ENCODE measurements at places on chromosomes 6 and 20.

DNA sequence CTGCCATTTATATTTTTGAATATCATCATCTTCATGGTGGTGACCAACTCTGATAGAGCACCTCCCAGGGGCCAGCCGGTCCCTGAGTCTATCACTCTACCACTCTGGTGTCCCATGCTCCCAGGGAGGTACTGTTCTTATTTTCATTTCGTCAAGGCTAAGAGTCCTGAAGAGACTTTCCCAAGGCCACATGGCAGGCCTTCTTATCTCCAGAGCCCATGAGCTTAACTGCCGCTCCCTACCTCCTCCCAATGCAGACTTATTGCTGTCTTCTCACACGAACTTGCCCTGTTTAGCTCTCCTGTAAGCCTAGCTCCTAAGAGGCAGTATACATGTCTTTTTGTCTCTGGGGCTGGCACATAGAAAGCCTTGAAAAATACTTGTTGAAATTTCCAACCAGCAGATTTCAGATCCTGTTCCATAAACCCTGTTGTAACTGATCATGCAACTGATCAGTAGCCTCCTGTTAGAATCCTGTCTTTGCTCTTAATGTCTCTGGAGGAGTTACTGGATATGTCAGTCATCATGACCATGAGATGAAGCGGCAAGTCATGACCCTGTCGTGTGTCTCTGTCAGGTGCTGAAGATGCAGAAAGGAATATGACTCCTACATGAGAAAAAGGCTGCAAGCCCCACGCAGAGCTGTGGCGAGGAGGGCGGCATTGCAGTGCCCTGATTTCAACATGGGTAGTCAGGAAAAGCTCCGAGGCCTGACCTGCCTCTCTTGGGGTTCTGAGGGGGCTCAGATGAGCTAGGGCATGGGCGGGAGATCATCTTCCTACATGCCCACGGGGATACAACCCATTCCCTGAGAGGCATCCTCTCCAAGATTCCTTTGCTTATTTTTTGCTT, 60.0 kb downstream of the TTI1 start:
- DNase-seq = no peak

DNA sequence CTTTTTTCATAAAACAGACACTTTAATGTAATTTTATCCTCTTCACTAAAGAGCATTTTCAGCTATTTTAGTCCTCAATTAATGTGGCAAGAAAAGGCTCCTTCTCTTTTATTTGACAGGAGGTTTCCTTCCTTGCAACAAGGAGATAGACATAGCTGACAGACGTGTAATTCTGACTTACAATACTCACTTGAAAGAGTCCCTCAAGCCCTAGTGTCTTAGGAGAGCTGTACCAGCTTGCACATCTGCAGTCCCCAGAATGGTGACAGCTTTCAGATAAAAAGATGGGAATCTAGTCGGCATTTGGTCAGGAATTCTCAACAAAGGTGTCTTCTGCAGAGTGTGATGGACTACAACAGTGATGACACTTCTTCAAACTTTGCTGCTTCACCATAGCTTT, 603.7 kb upstream of the PTCHD4 start:
- DNase-seq = no peak

DNA sequence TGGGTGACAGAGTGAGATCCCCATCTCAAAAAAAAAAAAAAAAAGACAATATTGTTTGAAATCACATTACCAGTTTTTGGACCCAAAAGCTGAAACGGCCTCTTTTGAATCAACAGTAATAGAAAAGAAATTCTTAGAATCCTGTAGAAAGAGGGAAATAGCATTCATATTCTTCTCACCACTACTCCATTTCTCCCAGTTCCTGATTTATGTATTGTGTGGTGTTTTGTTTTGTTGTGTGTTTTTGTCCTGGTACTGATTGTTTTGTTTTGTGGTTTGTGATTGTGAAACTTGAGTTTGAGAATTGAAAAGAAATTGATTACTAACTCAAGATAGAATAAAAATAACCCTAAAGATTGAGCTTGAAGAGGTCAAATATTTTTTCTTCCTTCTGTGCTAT, 26.2 kb upstream of the EEF1A1 start:
- no peak for DNase-seq

DNA sequence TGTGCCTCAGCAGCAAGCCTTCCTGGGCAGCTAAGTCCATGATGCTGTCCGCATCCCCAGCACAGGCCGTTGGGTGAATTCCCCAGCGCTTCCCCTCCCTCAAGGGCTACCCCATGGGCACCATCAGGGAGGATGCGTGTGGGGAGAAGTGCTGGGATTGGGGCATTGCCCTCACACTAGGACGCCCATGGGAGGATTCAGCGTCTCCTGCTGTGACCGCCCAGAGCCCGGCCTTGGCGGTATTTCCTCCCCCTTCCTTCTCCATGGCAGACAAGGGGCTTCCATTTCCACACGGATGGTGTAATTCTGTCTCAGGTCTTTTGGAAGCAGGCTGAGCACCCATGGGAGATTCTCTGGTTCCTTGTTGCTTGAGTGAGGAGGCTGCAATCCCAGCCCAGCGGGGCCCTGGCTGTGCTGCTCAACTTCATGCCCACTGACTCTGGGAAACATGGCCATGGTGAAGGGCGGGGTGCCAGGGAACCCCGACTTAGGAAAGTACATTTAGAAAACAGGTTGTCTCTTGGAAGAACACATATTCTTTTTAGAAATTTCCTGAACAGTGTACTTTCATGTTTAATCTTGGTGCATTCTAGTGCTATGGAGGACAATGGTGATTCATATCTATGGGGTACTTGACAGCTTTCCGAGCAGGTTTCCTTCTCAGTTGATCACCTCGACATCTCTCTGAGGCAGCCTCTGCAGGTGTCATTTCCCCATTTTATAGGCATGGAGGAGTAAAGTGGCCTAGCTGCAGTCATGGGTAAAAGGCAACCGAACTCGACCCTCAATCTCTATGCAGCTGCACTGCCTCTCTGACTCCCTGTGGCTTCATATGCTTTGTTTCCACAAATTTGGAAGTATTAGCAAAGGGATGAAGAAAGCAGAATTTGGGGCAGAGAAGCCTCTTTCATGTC, 178.2 kb upstream of the CST7 start:
- no peak for DNase-seq

DNA sequence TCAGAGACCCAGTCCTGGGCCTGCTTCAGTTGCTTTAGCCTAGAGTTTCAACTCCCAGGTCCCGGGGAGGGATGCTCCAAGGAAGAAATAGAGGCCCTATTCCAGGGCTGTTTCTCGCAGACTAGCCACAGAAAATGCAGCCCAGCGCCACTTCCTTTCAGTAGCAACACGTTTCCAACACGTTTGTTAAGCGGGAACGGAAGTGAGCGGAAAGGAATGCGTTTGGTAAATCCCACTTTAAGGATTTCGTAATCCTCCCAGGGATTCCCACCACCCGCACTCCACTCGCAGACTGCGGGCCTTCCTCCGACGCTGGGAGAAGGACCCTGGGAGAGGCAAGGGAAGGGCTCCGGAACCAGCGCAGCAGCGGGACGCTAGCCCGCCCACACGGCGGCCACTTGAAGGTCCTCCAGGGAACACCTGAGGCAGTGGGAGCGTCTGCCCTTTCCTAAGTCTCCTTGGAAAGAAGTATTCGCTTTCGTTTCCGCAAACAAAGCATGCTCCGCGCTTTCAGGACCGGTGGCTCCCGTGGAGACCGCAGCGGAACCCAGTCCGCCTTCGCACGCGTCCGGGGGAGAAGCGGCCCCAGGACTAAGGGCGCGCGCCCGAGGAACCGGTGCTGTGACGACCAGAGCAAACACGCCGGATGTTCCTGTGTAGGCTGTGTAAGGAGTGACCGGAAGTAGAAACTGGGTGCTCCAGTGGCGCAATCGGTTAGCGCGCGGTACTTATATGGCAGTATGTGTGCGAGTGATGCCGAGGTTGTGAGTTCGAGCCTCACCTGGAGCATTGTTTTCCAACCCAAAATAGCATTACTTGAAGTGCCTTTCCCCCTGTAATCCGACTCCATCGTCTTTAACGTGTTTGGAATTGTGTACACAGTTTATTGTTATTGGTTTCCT, 227.6 kb upstream of the PRSS16 start:
- DNase-seq = peak; percentile 17

GRCh38 chr20:31790401-31790800, 28.8 kb upstream of the MYLK2 start:
- no peak for DNase-seq

- DNase-seq = no peak
Observed at GRCh38 chr6:166678426-166678825, 51.4 kb upstream of the RPS6KA2 start.

- no peak for DNase-seq
Observed at GRCh38 chr6:75691012-75691411, 58.0 kb upstream of the MYO6 start.

GRCh38 chr6:100458841-100459591, 5.7 kb downstream of the SIM1 start:
- no peak for DNase-seq

- no peak for DNase-seq
Observed at GRCh38 chr6:72835749-72836148, 213.9 kb downstream of the KCNQ5 start.

DNA sequence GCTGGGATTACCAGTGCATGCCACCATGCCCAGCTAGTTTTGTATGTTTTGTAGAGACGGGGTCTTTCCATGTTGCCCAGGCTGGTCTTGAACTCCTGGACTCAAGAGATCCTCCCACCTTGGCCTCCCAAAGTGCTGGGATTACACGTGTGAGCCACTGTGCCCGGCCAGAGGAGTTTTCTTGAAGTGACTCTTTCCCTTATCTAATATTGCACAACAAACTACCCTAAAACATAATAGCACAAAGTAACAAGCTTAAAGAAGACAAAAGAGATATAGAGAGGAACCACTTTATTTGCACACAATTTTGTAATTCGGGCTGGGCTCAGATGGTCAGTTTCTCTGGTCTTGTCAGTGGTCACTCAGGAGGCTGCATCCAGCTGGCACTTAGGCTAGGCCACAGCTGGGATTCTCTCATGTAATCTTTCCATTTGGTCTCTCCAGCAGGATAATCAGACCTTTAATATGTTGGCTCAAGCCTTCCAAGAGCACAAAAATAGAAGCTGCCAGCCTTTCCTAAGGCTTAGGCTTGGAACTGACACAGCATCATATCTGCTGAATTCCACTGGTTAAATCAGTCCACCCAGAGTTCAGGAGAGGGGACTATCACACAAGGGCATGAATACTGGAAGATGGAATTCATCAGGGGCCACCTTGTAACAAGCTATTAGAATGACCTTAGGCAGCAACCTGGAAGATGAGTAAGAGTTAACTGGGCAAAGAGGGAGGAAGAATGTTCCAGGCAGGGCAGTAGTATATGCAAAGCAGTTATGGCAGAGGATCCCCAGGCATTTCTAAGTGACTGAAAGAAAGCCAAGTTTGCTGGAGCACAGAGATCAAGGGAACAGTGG, 56.7 kb upstream of the PNRC1 start:
- no peak for DNase-seq

GRCh38 chr6:129609635-129610034, 100.3 kb downstream of the ARHGAP18 start:
- no peak for DNase-seq

DNA sequence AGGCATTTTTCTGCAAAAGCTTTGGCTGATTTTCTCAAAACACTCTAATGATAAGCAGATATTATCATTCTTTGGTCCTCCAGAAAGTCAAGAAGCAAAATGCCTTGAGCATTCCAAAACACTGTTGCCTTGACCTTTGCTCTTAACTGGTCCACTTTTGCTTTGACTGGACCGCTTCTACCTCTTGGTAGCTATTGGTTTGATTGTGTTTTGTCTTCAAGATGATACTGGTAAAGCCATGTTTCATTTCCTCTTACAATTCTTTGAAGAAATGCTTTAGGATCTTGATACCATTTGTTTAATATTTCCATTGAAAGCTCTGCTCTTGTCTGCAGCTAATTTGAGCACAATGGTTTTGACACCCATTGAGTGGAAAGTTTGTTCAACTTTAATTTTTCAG, 35.6 kb upstream of the SDHAF4 start:
- DNase-seq = no peak

DNA sequence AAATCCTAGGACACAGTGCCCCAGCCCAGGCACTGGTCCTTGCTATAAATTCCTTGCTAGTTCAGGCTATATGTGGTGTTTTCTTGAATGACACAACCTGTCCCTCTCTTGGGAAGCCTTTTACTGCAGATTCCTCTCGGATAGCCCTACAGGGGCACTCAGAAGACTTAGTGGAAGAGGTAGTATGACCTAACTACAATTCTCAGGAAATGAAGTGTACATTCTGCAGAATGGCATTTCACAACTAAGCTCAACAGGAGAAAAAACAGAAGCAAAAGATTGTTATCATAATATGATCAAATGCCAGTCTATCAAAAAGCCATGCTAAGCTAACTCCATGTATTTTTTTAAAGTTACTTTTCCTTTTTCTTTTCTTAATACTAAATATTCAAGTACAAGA, 66.3 kb upstream of the FBXL4 start:
- DNase-seq = no peak

DNA sequence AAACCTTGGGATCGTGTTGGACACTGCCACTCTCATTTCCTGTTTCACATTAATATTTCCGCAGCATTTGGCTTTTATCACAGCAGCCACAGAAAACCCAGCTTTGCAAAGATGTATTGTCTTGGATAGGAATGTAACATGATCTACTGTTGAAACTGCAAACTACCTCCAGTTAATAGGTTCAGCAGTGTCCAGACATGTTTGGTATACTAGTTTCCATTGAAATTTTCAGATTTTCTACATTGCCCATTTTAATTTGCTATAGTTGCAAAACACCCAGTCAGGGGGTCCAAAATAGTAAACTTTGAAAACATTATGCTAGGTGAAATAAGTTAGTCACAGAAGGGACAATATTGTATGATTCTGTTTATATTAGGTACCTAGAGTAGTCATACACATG, 3.3 kb downstream of the ANKRD6 start:
- DNase-seq = no peak

- no peak for DNase-seq
Observed at GRCh38 chr20:5044075-5044620, 42.8 kb upstream of the SLC23A2 start.

- DNase-seq = no peak
Observed at GRCh38 chr6:41527721-41528408, 18.3 kb upstream of the FOXP4 start.

DNA sequence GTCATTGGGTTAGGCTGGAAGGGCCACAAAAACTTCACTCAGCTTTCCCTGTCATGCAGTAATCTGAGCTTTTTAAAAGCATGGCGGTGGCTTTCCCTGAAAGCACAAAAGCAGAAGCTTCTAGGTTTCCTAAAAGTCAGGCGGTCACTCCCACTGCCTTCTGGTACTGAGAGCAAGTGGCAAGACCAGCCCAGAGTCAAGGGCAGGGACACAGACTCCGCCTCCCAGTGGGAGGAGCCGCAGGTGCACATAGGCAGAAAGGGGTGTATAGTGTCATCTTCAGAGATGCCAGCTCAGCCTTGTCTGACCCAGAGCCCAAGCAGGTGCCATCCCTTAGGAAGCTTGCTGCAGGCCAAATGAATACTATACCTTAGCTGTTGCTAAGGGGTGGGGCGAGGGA, 18.0 kb upstream of the PACSIN1 start:
- DNase-seq = no peak

GRCh38 chr20:58584881-58585752, 66.0 kb upstream of the STX16 start:
- no peak for DNase-seq

GRCh38 chr6:154494592-154495311, 15.7 kb downstream of the CNKSR3 start:
- DNase-seq = no peak

Data from stimulated activated CD4-positive, alpha-beta T cell treated with anti-CD3 and anti-CD28 coated beads, Interleukin-1b, Interleukin-23, amount 100 ng/mL, for 1 hour (primary cell).